ENCODE measurements at places on chromosomes 5 and 9.

DNA sequence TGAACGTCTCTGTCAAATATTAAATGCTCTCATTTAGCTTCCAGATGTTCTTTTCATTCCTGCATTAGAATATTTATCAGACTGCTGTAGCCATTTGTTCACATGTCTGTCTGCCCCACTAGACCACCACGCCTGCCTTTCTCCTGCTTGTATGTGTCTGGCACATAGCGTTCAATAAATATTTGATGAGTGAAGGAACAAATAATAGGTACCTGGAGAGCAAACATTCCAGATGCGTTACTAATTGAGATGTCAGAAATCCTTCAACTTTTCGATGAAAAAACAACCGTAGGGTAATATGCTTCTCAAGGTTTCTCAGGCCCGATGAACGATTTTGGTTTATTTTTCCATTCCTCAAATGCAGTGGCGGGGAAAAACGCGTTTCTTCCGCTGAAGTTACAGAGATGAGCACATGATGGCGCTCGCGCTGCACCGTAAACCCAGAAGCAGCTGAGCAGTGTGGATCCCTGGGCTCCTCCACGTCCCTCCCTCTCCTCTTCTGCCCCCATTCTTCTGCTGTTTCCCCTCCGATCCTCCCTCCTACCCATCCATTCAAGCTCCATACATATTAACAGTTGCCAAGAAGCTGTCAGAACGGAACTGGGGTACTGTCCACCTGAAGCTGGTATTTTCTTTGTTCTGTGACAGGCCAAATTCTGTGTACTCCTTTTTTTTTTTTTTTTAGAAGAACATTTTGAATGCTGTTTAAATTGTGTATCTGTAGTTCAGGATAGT, 245.4 kb downstream of the MPDZ start:
- DNase-seq = no peak
- H3K4me1 ChIP-seq = no peaks in the 10 kb centered on the region
- H3K27me3 ChIP-seq = peaks cover 6% of the 10 kb centered on the region
- H3K36me3 ChIP-seq = no peaks in the 10 kb centered on the region
- H3K4me3 ChIP-seq = no peak overlapping the region

GRCh38 chr5:54446379-54446732, 9.1 kb upstream of the HSPB3 start:
- H3K36me3 ChIP-seq = no peaks in the 10 kb centered on the region
- H3K27ac ChIP-seq = no peak overlapping the region
- DNase-seq = no peak
- no peak overlapping the region for H3K4me3 ChIP-seq
- peaks cover 5% of the 10 kb centered on the region for H3K27me3 ChIP-seq

DNA sequence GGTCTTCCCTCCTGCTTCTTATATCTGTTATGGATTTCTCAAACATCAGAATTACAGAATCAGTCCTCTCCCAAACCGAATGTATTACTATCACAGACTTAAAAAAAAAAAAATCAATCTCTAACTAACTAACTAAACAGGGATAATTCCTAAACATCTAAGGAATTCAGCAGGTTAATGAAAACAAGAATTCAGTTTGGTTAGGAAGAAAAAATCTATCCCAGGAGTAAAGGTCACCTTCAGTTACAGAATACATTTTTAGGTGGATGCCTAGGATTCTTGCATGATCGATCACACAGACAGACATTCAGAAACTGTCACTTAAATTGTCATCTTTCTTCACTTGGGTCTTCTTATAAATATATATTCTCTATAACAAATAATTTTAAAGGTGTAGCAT, 11.5 kb downstream of the PTAR1 start:
- H3K27ac ChIP-seq = no peak overlapping the region
- DNase-seq = no peak
- no peak overlapping the region for H3K4me3 ChIP-seq

DNA sequence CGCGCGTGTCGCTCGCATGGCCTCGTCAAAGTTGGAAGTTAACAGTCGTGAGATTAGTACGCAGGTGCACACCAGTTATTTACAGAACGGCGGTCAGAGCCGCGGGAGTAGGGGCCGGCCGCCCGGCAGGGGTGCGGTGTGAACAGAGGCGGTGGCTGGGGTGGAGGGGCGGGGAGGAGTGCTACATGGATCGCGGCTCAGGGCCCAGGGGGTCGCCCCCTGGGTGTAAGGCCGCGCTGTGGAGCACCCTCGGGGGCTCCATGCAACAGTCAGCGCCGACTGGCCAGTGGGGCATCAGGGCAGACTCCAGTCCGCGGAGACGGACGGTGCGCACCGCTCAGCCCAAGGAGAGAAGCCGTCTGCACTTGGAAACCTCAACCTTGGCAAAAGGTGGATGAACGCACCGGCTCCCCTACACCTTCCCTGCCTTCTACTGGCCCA, 60.3 kb downstream of the ZNF354C start:
- no peak overlapping the region for H3K27ac ChIP-seq
- no peaks in the 10 kb centered on the region for H3K27me3 ChIP-seq
- no peak overlapping the region for H3K4me3 ChIP-seq
- no peak for DNase-seq
- H3K36me3 ChIP-seq = peaks cover 3% of the 10 kb centered on the region

GRCh38 chr9:128913048-128913900, 7.5 kb upstream of the PHYHD1 start:
- H3K4me1 ChIP-seq = peaks cover 12% of the 10 kb centered on the region
- H3K4me3 ChIP-seq = no peak overlapping the region
- H3K27me3 ChIP-seq = no peaks in the 10 kb centered on the region
- no peak for DNase-seq

DNA sequence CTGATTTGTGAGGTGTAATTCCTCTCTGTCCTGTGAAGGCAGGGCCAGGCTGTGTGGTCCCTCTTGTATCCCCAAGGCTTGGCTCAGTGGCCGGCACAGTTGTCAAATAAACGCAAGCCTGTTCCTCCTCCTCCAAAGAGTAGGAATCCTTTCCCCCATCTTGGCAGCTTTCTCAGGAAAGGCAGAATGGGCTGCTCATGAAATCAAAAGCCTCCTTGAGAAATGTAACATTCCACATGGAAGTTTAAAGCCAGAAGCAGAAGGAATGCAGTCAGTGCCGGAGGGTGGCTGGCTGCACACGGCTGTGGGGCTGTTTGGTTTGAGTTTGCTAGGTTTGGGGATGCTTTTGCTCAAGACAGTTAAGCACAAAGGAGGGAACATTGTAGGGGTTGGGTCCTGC, 34.5 kb upstream of the MED10 start:
- H3K4me3 ChIP-seq = no peak overlapping the region
- H3K27ac ChIP-seq = no peak overlapping the region
- H3K27me3 ChIP-seq = peaks cover 4% of the 10 kb centered on the region
- H3K36me3 ChIP-seq = no peaks in the 10 kb centered on the region
- DNase-seq = no peak
- no peaks in the 10 kb centered on the region for H3K4me1 ChIP-seq

DNA sequence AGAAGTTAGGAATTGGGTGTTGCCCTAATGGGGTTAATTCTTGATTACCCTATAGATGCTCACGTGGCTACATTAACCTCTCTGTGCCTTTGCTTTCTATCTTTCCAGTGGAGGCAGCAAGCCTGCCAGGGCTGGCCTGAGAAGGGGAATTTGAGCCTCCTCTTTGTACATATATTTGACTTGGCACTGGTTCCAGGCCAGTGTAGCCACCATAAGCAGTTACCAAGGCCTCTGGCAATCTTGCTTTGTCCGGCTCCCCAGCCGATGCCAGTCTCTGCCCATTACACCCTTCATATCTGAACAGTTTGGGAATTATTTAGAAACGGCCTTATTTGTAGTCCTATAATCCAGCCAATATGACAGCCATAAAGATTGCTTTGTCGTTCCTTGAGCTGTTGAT, 58.6 kb upstream of the PPARGC1B start:
- no peak for DNase-seq
- no peaks in the 10 kb centered on the region for H3K36me3 ChIP-seq
- peaks cover 10% of the 10 kb centered on the region for H3K27me3 ChIP-seq
- H3K4me3 ChIP-seq = no peak overlapping the region
- peaks cover 14% of the 10 kb centered on the region for H3K4me1 ChIP-seq

GRCh38 chr9:105138306-105138801, 106.1 kb upstream of the SLC44A1 start:
- H3K4me3 ChIP-seq = no peak overlapping the region
- H3K36me3 ChIP-seq = no peaks in the 10 kb centered on the region
- peaks cover 14% of the 10 kb centered on the region for H3K4me1 ChIP-seq
- H3K27ac ChIP-seq = no peak overlapping the region

- H3K36me3 ChIP-seq = no peaks in the 10 kb centered on the region
Measured at GRCh38 chr5:157219491-157220271, 39.0 kb downstream of the ITK start.

DNA sequence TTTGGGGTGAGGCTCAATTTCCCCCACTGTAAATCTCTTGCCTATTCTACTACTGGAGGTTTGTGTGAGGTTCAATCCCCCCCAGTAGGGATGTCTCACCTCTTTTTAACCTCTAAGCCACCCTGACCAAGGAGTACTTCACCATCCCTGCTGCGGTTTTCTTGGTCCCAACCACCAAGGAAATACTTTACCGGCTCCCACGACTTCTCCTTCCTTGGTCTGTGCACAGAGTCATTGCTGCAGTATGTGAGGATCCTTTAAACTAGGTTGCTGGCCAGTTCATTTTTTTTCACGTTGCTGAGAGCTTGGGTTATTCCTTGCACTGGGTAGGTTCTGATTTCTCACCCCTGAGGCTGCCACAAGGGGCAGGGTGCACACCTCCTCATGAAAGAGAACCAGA, 22.5 kb upstream of the HMGCS1 start:
- peaks cover 25% of the 10 kb centered on the region for H3K27me3 ChIP-seq

- peaks cover 6% of the 10 kb centered on the region for H3K36me3 ChIP-seq
- no peak for DNase-seq
- peaks cover 24% of the 10 kb centered on the region for H3K4me1 ChIP-seq
- H3K27ac ChIP-seq = no peak overlapping the region
Measured at GRCh38 chr5:1444361-1445189, 665 bp downstream of the SLC6A3 start.

DNA sequence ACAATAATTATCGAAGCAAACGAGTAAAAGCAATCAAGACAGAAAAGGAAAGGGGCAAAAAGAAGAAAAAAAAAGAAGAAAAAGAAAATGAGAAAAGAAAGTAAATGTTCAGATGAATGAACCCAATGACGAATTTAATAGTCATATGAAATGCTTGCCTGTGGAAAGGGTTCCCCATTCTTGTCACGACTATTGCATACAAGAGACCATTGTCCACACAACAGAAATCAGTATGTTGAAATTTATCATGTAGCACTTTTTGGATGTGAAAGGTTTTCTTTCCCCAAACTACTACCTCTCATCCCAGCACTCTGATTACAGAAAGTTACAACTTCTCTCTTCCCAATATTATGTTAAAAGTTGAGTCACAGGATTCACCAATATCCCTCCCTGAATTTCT, 162.4 kb downstream of the ZDHHC21 start:
- DNase-seq = no peak
- H3K27me3 ChIP-seq = peaks cover 17% of the 10 kb centered on the region
- H3K4me3 ChIP-seq = no peak overlapping the region
- H3K4me1 ChIP-seq = no peaks in the 10 kb centered on the region

- peaks cover 19% of the 10 kb centered on the region for H3K36me3 ChIP-seq
- no peak overlapping the region for H3K4me3 ChIP-seq
- no peak overlapping the region for H3K27ac ChIP-seq
- no peak for DNase-seq
- H3K4me1 ChIP-seq = no peaks in the 10 kb centered on the region
Measured at GRCh38 chr5:61123145-61123544, 39.1 kb downstream of the SMIM15 start.

- no peak overlapping the region for H3K27ac ChIP-seq
- H3K4me3 ChIP-seq = no peak overlapping the region
- H3K27me3 ChIP-seq = no peaks in the 10 kb centered on the region
- peaks cover 2% of the 10 kb centered on the region for H3K4me1 ChIP-seq
- H3K36me3 ChIP-seq = no peaks in the 10 kb centered on the region
Measured at GRCh38 chr9:81776390-81776789, 87.0 kb upstream of the TLE1 start.

GRCh38 chr5:106097340-106097739, 1573.4 kb downstream of the EFNA5 start:
- H3K4me1 ChIP-seq = no peaks in the 10 kb centered on the region
- no peak for DNase-seq
- no peak overlapping the region for H3K27ac ChIP-seq
- no peaks in the 10 kb centered on the region for H3K27me3 ChIP-seq
- H3K36me3 ChIP-seq = no peaks in the 10 kb centered on the region
- no peak overlapping the region for H3K4me3 ChIP-seq

- H3K4me1 ChIP-seq = peaks cover 59% of the 10 kb centered on the region
- no peaks in the 10 kb centered on the region for H3K27me3 ChIP-seq
- peaks cover 21% of the 10 kb centered on the region for H3K36me3 ChIP-seq
- no peak for DNase-seq
- no peak overlapping the region for H3K27ac ChIP-seq
- no peak overlapping the region for H3K4me3 ChIP-seq
Measured at GRCh38 chr5:143372187-143372829, 31.2 kb downstream of the NR3C1 start.

GRCh38 chr9:2872931-2873323, 29.0 kb upstream of the PUM3 start:
- H3K4me3 ChIP-seq = no peak overlapping the region
- peaks cover 20% of the 10 kb centered on the region for H3K27me3 ChIP-seq
- H3K27ac ChIP-seq = no peak overlapping the region
- H3K4me1 ChIP-seq = no peaks in the 10 kb centered on the region
- no peak for DNase-seq

DNA sequence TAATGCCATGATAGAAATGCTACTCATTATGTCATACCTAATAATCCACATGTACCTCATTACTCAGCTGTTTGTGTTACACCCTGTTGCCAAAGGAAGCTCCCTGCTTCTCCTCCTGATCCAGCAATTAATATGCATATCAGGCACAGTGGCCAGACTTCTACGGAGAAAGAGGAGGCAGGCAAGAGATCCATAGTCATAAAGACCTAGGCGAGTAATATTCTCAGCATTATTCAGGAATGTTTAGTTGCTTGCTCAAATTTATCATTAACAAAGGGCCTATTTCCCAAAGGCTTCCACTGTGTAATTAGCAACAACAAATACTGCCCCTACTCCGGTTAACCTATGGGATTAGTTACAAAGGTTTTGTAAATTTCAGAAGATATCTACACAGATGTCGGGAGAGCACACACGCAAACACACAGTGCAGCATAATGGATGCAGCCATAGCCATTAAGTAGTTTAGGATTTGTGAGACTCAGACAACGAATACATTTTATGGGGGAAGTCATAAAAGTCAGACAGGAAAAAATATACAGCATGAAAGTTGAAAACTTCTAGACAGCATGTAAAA, 192.6 kb downstream of the EFNA5 start:
- no peak overlapping the region for H3K27ac ChIP-seq
- no peaks in the 10 kb centered on the region for H3K27me3 ChIP-seq
- no peak for DNase-seq
- no peak overlapping the region for H3K4me3 ChIP-seq

GRCh38 chr9:4382722-4383317, 83.0 kb upstream of the GLIS3 start:
- H3K27me3 ChIP-seq = peaks cover 4% of the 10 kb centered on the region
- H3K4me1 ChIP-seq = no peaks in the 10 kb centered on the region
- H3K36me3 ChIP-seq = no peaks in the 10 kb centered on the region

DNA sequence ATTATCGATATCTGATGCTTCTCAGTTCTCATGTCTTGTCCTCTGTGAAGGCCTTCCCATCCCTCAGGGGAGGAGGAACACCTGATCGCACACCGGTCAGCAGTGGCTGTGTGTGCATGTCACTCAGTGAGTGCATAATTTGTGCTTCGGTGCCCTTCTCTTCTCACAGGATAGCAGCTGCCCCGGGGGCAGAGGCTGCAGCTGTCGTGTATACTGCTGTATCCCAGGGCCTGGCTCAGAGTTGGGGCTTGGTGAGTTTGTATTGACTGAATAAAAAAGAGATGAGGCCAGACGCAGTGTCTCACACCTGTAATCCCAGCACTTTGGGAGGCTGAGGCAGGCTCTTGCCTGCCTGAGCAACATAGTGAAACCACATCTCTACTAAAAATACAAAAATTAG, 49.7 kb upstream of the NCS1 start:
- no peaks in the 10 kb centered on the region for H3K27me3 ChIP-seq
- peak overlapping the region; percentile 85 for H3K27ac ChIP-seq
- peaks cover 43% of the 10 kb centered on the region for H3K4me1 ChIP-seq
- H3K4me3 ChIP-seq = no peak overlapping the region

Measured in stimulated activated naive B cell treated with anti-CD40 and anti-IgM and Interleukin-4, amounts not matched to agents 10 μg/mL and 1 μg/mL and 100 μg/mL, for 72 hours (primary cell).